ENCODE measurements at places on chromosomes 5 and 9. TPM values are rescaled to one million over a fixed set of nuclear protein-coding genes. Genes with fewer than 3 reads are reported as not detected.

Gene BTNL3
- not detected for total RNA-seq

DNA sequence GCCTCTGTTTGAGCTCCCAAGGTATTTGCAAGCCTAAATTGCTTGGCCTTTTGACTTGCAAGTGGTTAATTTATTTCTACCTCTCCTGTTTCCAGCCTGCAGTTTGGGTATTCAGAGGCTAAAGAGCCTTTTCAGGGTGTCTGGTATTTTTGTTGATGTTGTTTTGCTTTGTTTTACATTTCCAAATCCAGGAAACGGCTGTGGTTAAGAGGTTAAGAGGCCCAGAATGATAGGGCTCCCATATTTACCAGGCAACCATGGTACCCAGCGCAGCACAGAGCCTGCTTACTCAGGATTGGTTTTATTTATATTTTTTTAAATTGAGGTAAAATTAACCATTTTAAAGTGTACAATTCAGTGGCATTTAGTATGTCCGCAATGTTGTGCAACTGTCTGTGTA, 92.1 kb downstream of the PDZD2 start:
- no peak for DNase-seq

GRCh38 chr5:65546141-65546540, 16.8 kb downstream of the CENPK start:
- no peak for DNase-seq

DNA sequence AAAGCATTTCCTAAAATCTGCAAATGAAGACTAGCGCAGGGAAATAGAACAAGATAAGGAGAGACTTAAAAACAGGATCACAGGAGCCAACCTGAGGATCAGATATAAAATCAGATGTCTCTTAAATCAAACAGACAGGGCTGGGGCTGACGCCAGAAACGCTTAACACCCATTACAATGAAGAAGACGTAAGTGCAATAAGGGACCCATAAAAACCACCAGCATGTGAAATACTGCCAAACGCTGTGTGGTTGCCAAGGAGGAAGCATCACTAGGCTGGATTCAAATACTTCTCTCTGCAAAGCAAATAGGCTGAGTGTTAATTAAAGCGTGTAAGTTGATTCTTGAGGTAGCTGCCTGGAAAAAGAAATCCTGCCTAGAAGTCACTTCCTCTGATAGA, 74.4 kb upstream of the ATP10B start:
- DNase-seq: no peak

- DNase-seq: no peak
These were observed 14.5 kb upstream of the OTULIN start for GRCh38 chr5:14650052-14650451.

DNA sequence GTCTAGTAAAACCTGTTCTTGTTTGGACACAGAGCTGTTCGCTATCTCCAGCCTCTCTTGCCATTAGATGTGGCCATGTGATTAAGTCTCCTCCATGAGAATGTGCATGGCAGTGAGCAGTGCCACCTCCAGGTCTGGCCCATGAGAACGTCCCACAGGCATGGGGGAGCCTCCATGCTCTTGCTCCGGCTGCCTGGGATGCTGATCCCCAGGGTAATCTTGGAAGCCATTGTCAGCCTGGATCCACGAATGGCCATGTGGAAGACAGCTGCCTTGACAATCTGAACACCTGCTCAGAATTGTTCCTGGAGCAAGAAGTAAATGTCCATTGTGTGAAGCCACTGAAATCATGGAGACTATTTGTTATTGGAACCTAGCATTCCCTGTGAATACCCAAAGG, 83.5 kb downstream of the FSTL4 start:
- no peak for DNase-seq

GRCh38 chr5:122283592-122283991, 28.4 kb upstream of the SNCAIP start:
- no peak for DNase-seq

Gene ST8SIA4
- total RNA-seq: 0.54 TPM

DNA sequence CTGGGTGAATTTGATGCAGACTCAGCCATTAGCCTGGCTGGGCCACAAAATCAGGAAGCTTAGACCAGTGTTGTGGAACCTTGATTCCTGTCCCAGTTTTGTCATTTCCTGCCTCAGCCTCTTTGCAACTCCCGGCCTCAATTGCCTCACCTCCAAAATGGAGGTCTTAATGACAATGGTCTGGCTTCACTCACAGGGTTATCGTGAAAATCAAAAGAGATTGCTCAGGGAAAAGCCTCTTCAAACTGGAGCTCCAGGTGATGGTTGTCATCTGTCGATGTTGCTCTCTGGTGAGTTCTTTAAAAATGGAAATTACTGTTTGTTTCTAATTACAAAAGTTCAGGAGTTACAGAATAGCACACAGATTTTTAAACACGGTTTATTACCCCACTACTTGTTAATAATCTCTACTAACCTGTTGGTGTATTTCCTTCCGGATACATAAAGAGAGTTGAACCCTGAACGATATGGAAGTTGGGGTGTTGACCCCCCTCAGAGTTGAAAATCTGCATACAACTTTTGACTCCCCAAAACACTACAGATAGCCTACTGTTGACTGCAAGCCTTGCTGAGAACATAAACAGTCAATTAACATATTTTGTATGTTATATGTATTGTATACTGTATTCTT, 109.9 kb upstream of the CPEB4 start:
- no peak for DNase-seq

- DNase-seq: no peak
These were observed 53.0 kb downstream of the ZNF622 start for GRCh38 chr5:16412556-16412955.

GRCh38 chr5:78922879-78923621, 62.1 kb downstream of the ARSB start:
- no peak for DNase-seq

Data from MCF 10A (cell line).